ENCODE measurements at places on chromosomes 12 and 14.

DNA sequence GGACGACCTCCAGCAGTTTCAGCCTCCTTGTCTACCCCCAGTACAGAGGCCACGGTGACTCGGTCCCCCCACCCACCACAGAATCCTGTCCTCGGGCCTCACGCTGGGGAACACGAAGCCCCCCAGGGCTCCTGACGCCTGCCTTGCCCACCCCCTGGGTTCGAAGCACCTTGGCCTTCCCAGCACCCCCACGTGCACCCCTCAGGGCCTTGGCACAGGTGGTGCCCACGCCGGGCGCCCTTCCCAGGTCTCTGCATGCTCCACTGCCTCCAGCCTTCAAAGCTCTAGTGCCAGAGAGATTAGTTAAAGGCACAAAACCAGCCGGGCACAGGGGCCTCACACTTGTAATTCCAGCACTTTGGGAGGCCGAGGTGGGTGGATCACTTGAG, 61.8 kb downstream of the NOC4L start:
- DNase-seq = no peak

GRCh38 chr14:100868621-100869370, 34.7 kb downstream of the RTL1 start:
- DNase-seq = no peak

DNA sequence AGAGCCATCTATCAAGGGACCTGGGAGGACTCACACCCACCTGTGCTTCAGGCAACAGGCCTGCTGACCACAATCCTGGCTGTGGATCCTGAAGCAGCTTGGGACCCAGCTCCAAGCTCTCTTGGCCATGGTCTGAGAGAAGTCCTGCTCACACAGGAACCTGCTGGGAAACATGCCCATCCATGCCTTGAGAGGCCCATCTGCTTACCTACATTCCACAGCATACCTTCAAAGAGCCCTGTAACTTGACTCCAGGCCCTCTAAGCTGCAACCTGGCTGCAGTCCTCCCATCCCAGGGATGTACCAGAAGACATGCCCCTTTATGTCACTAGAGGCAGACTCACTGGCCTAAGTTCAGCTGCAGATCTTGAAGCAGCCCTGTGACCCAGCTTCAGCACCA, 61.7 kb upstream of the AMIGO2 start:
- no peak for DNase-seq

- no peak for DNase-seq
Measured at GRCh38 chr12:113697104-113697503, 225.4 kb upstream of the LHX5 start.

Measured in activated CD4-positive, alpha-beta T cell treated with anti-CD3 and anti-CD28 coated beads for 4 hours (primary cell).